ENCODE measurements at places on chromosomes 5 and 9.

GRCh38 chr9:128203707-128204551, 750 bp downstream of the DNM1 start:
- no peak for DNase-seq

GRCh38 chr5:56812110-56812509, 3.2 kb upstream of the MAP3K1 start:
- no peak for DNase-seq

DNA sequence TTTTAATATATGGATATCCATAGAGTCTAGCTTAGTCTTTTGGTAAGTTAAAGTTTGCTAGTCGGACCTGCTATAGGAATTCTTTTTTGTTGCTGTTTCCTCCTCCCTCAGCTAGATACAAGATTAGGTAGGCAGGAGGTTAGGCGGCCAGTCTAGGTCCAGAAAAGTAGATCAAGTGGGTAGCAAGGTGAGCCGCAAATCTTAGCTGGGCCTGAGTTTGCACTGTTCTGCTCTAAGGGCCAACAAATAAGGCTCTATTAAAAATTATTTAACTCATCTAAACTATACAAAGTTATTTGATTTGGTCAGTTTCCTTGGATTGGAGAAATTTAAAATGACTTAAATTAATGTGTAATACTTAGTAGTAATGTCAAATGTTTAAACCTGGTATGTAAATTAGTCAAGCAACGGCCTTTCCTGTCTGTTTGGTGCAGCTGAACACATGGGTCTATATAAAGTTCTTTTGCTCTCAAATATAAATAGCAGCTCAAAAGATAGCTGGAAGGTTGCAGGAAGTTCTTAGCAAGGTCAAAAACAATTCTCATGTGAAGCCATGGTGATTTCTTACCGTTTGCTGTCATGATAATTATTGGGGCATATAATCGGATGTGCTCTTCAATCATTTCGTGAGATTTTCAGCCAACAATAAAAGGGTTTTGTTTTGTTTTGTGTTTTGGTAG, 72.0 kb downstream of the PRKACG start:
- DNase-seq, result no peak

- DNase-seq, result no peak
These were observed 41.5 kb downstream of the SAR1B start for GRCh38 chr5:134590992-134591659.

DNA sequence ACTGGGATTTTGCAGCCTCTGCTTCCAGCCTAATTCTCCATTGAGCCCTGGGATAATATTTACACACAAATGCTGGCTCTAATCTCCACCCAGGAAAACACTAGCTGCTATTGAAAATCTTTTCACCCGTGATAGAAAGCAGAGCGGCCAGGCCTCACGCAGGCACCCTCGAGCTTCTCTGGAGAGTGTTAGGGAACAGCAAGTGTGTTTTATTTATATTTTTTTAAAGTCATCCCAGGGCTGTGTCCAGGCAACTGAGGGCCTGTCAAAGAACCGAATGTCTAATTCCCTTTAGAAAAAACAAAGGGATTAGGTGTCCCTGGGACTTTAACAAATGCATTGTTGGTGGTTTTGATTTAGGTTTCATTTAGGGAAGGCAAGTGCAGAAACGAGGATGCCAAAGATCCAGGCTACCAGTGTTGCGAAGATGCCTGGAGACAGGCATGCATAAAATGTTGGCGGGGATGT, 51.2 kb upstream of the SPRY4 start:
- DNase-seq, result no peak

DNA sequence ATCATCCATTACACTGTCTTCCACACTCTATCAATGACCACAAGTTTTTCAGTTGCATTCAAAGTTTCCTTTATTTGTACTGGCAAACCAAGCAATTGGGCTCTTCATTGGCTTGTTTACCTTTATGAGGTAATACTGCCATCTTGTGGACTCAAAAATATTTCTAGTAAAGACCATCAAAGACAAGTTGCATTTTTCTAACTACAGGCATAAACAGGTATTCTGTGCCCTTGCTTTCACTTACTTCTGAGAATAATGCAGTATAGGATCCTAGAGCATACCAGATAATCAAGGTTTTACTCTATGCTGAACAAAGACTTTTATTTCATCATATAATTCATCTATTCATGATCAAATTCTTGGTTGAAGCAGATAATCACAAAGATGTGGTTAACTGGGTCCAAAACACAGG, 173.7 kb upstream of the POU5F2 start:
- DNase-seq, result no peak

- no peak for DNase-seq
These were observed 146.9 kb upstream of the TLX3 start for GRCh38 chr5:171162165-171162564.

GRCh38 chr9:86846656-86847055, 100.7 kb downstream of the GAS1 start:
- no peak for DNase-seq

- no peak for DNase-seq
These were observed 59.9 kb downstream of the VAV2 start for GRCh38 chr9:133932181-133932580.

GRCh38 chr5:126631920-126632319, 31.2 kb downstream of the PHAX start:
- no peak for DNase-seq

DNA sequence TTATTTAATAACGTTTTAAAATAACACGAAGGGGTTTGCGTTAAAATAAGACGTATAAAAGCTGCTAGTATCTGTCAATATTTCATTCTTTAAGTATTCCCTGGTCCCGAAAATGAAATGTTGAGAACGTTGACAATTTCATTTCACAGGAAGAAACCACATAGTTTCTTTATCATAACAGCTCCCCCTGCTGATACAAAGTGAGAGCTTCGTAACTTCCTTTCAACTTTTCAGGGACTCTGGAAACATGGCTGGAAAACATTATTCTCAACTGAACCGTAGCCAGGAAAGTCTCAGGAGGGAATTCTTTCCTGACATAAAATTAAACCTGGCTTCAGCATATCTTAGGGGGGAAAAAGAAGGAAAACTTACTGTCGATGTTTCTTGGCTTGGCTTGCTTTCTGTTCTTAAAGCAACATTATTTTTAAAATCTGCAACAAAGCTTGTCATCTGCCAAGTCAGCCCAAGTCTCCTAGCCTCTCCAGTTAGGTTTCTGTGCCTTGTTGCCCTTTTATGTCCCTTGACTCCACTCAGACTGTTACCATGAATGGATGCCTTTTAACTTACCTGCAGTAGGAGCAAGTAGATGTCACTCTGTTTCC, 122.9 kb upstream of the DAB2 start:
- DNase-seq, result peak; percentile 55

DNA sequence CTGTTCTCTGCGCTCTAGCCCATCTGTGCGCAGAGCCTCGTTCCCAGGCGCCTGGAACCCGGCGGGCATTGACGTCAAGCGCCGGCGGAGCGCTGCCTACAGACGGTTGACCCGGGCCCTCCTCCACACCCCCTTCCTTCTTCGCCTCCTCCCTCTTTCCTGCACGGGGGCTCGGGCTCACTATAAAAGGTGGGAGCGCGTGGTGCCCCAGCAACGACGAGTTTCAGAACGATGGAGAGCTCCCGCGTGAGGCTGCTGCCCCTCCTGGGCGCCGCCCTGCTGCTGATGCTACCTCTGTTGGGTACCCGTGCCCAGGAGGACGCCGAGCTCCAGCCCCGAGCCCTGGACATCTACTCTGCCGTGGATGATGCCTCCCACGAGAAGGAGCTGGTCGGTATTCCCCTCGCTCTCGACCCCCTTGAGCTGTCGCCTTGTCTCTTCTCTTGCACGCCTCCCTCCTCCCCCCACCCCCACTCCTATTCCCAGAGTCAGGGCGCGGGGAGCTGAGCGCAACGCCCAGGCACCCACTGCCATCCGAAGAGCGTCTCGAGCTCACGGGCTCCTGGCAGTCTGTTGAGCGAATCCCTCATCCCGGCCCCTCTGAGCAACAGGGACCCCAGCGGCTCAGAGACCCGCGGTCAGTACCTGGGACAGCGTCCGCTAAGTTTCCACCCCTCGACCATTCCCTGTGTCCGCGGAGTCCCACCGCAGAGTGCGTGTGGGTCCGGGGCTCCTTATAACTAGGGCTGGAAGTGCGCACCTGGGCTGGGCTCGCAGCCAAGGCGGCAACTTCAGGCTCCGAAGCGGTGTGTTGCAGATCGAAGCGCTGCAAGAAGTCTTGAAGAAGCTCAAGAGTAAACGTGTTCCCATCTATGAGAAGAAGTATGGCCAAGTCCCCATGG, at the start of gene CARTPT:
TSS of gene CARTPT (plus strand) at position 213 of the 902 bp plus-strand sequence. CDS start at position 232, 19 bp downstream.
- DNase-seq, result no peak

- DNase-seq, result no peak
These were observed 152.8 kb downstream of the PRELID2 start for GRCh38 chr5:145682197-145682899.

GRCh38 chr5:142568283-142568995, 117.5 kb downstream of the FGF1 start:
- no peak for DNase-seq

- DNase-seq, result no peak
These were observed 220.7 kb downstream of the GNA14 start for GRCh38 chr9:77427256-77427927.

- no peak for DNase-seq
These were observed 42.8 kb upstream of the MAST4 start for GRCh38 chr5:66553368-66553912.

DNA sequence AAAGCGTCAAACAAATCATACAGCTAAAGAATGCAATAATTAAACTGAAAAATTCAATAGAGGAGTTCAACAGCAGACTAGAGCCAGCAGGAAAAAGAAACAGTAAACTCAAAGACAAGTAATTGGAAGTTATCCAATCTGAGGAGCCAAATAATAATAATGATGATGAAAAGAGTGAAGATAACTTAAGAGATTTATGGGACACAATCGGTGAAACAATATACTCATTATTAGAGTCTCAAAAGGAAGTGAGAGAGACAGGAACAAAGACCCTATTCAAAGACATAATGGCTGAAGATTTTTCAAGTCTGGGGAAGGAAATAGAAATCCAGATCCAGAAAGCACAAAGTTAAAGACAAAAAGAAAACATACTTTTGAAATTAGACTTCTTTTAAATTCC, 263.9 kb upstream of the NR4A3 start:
- no peak for DNase-seq

DNA sequence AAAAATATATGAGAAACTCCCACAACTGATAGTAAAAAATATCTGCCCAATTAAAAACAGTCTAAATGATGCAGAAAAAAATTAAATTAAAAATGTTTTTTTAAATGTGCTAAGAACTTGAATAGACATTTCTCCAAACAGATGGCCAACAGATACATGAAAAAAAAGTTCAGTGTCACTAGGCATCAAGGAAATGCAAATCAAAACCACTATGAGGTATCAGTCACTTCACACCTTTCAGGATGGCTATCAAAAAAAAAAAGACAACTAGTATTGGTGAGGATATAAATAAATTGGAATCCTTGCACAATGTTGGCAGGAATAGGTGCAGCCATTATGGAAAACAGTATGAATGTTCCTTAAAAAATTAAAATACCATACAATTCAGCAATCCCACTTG, 16.6 kb downstream of the ZNF131 start:
- DNase-seq, result no peak

GRCh38 chr9:112377087-112377486, 2.8 kb upstream of the HSDL2 start:
- no peak for DNase-seq

DNA sequence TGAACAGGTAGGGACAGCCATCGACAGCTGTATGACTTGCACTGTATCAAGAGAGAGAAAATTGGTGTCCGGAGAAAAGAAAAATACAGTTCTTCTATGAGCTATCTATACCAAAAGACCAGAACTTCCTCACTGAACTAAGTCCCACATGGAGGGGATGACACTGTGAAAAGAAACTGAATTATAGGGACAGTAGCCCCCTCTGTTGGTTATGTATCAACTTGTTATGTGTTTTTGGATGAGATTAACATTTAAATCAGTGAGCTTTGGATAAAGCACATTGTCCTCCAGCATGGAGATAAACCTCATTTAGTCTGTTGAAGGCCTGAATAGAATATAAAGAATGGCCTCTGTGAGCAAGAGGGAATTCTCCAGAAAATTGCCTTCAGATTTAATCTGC, 176.6 kb upstream of the SH3GL2 start:
- DNase-seq, result peak; percentile 1

GRCh38 chr9:114538241-114538640, 33.0 kb upstream of the WHRN start:
- no peak for DNase-seq

DNA sequence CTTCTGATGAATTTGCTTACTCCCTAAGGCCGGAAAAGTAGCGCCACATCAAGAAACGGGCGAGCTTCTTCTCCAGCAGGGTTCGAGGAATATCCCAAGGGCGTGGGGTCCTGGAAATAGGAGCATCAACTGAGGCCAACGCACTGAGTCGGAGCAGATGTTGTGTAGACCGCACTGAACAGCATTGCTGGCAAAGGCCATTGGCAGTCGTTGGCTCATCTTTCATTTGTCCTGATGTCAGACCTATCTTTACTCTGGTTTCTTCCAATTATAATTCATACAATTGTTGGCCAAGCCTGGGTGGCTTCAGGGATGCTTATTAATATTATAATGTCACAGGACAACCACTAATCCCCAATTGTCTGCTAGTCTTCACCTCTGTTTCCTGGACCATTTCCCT, 26.5 kb downstream of the ZBTB34 start:
- no peak for DNase-seq

DNA sequence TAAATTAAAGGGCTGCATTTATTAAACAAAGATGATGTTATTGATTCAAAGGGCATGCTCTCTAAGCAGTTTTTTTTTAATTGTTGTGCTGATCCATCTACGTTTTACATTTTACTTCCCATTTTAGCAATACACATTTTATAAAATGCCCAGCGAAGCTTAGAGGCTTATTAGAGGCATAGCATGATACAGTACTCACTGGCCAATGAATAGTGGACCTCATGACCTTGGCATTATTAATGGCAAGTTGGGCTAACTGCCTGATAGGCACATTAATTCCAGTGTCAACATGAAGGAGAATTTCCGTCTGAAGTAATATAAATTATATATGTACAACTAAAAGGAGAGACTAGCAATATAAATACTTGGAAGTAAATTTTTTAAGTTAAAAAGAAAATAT, 837.2 kb downstream of the EFNA5 start:
- no peak for DNase-seq

- no peak for DNase-seq
These were observed 1.4 kb upstream of the CHSY3 start for GRCh38 chr5:129902816-129903215.

- no peak for DNase-seq
These were observed 115.2 kb upstream of the LHFPL2 start for GRCh38 chr5:78763659-78764189.

- DNase-seq, result no peak
These were observed 2035.5 kb upstream of the ACO1 start for GRCh38 chr9:30348904-30349303.

DNA sequence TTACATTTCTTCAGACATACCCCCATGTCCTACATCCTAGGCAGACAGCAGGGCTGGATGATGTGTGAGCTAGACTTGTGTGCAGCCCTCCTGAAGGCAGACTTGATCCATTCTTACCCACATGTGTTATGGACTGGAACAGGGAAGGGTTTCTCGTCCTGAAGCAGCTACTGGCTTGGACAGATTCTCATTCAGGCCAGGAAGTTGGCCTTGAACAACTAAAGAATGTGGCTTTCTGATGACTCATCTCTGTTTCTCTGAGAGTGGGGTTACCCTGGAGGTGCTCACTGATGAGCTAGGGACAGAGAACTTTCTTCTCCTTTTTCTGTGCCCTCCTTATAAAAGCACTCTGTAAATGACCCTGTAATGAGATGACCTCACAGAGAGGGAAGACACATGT, 246.5 kb downstream of the PCSK5 start:
- DNase-seq, result no peak

- no peak for DNase-seq
These were observed 45.8 kb downstream of the PLPP7 start for GRCh38 chr9:131335368-131335755.

- DNase-seq, result no peak
These were observed 282.2 kb upstream of the FAM174A start for GRCh38 chr5:100252944-100253343.

All from KG1 (cell line).